ENCODE measurements at places on chromosomes 3 and 15.

GRCh38 chr3:47315069-47315647, 32.4 kb downstream of the KLHL18 start:
- no peak for DNase-seq

DNA sequence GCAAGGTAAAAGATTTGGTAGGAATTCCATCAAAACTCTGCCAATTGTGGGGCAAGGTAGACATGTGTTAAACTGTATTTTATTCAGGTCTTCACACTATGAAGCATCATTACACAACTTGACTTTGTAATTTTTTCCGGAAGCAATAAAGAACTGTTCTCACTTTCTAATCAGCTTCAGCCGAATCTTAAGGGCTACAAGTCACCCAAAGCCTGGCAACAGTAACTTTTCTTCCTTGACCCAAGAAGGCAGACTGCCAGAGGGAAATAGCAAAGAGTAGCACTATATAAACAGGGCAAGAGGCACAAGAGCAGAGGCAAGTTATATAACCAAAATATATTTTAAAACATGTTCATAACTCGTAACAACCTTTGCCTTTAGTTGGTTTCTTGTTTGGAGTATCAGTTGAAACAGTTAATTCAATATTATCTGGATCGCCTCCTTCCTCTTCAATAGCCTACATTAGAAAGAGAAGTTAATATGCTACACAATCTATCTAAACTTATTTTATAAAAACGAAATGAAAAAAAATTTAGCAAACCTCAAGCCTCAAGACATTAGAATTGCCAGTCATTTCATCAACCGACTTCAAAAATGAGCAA, 1.4 kb downstream of the SLTM start:
- DNase-seq, result no peak

GRCh38 chr3:16085410-16085809, 89.1 kb upstream of the GALNT15 start:
- no peak for DNase-seq

- no peak for DNase-seq
These were observed 26.8 kb downstream of the KLHDC8B start for GRCh38 chr3:49198161-49198560.

- no peak for DNase-seq
These were observed 99.6 kb downstream of the TMCC1 start for GRCh38 chr3:129793942-129794310.

- DNase-seq, result no peak
These were observed 1.0 kb downstream of the LEKR1 start for GRCh38 chr3:156826896-156827882.

GRCh38 chr3:142934128-142934886, 29.2 kb downstream of the PAQR9 start:
- no peak for DNase-seq

DNA sequence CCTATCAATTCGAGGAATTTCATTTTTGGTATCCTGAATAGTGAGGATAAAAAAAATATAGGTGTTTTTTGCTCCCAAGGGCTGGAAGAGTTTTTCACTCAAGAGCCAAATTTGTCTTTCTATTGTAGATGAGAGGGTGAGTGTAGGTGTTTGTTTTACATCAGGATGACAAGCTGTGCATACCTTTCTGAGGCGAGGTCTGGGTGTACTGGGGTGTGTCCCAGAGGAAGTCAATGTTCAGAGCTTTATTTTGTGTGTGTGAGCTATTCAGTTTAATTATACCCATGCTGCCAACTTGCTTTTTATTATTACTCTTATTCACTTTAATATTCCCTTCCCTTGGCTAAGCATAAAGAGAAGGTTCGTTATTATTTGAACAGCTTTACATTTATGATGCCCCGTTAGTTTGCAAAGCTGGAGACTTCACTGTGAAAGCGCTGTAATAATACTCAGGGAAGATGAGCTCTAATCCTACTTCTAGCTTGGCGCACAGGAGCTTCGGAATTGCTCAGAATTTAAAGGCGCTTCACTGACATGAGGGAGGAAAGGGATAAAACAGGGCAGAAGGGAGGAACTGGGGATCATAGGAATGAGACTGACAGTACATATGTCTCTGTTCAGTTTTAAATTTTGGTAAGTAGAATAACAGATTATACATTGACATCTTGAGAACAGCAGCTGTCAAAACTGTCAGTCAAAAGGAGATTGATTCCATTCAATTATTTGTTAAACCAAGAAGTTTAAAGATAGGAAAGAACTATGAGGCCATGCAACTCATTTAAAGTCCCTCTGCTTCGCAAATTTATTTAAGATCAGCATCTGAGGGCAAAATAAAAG, 117.7 kb upstream of the TP63 start:
- DNase-seq, result no peak

DNA sequence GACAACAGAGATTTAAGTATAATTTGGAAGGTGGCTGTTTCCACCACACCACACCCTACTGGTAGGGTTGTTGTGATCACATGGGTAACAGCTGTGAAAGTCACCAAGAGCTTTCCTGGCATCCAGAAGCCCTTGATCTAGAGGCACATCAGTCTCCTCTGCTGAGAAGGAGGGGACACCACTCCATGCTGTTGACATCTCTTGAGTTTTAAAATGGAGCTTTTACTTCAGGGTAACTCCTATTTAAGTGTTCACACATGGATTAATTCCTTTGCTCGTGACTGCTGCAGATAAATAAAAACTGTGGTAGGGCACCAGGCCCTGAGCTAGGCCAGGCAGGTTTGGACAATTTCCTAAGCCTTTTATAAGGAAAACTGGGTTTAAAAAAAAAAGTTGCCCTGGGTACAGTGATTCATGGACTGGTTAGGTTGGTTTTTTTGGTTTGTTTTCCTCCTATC, 7.5 kb downstream of the EXOSC7 start:
- DNase-seq, result no peak

DNA sequence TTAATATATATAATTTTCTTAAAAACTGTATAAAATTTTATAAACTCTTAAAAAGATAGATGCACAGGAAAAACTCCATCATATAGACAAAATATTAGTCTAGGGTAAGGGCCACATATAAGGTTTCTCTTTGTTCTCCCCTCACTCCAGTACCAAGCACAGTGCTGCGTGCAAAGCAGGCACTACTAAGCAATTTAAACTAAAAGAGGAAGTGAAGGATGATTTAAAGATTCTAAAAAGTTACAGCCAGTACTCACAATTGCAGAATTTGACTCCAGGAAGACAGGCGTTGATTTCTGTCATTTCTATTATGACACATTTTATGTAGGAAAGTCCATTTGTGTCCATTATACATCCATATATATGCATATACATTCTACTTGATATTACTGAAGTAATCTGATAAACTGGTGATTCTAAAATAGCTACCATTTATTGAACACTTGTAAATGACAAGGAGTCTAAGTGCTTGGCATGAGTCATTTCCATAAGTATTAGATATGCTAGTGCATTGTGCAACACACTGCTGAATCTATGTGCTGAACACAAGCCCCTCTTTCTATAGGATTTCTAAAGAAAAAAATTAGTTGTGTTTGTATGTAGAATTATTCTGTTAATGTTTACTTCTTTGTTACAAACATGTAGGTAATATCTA, 785.5 kb upstream of the ARRDC4 start:
- DNase-seq, result no peak

DNA sequence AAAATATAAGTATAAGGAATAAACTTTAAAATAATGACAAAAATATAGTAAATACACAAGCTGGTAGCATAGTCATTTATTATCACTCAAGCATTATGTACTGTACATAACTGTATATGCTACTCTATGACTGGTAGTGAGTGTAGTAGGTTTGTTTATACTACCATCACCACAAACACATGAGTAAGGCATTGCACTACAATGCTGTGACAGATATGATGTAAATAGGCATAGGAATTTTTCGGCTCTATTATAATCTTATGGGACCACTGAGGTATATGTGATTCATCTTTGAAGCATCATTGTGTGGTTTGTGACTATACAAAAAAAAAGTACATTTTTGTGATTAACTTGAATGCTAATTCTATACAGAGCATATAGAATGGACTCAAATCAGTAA, 35.3 kb upstream of the FBN1 start:
- DNase-seq, result no peak

DNA sequence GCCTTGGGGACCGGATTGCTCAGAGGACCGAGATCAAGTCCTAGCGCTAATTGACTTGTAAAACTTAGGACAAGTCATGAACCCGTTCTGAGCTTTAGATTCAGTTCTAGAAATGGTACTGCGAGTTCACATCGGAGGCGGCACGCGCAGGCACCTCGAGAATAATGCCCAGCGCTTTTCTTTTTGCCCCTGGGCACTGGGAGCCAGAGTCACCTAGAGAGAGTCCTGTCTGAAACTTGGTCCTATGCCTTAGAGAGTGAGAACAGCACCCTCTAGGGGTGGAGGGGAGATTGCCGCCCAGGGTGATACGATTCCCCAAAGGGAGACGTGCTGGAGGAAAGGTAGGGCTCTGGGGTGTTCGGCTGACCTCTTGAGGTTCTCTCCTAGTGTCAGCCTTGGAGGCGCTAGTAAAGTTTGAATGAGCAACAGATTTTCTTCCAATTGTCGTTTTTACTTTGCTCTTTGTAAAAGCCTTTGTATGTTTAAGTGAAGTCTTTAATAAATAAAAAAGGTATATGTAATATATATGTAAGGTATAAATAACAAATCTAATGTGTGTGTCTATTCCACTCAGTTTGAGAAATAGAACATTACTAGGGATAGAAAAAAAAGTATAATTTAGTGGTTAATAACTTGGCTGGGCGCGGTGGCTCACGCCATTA, 826 bp downstream of the EEF1AKMT4 start:
- DNase-seq, result peak; percentile 90

DNA sequence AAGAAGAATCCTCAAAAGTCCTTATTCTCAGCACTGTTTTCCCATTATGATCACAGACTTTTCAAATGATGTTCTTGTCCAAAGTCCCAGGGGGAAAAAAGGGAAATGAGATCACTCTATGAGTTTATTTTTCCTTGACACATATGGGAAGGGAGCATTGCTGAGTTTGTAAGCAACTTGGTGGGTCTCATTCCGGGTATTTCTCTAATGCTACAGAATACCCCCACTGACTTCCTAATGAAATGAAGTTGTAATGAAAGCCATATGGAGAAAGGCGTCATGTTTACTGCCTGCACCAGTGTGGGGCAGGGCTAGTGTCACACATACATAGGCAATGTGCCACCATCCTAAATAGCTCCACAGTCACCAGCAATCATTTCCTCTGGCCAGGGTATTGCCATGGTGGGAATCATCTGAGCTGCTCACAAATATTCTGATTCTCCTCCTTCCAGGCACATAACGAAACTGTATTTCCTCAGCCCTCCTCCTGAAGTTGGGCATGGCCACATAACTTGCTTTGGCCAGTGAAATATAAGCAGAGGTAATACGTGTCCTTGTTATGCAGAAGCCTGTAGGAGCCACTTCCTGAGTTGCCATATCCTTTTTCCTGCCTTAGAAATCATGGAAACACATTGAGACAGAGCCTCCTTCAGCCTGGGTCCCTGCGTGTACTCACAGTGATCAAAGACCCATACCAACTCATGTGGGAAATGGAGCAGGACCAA, 41.0 kb upstream of the C15orf61 start:
- no peak for DNase-seq

DNA sequence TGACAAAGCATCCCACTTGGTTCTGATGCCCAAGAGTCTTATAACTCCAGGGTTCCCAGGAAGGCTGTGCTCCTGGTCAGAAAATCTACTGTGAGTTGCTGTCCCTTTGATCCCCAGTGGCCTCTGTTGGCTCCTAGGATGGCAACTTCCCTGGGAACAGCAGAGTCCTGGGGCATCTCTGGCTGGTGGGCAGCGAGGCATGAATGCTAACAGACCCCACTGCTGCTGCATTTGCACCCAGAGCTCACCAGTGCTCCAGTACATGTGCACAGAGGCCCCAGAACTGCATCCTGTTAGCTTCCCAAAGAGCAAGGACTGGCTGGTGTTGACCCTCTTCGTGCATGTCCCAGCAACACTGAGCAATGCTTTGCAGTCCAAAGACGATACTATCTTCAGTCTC, 15.7 kb downstream of the CAV3 start:
- no peak for DNase-seq

DNA sequence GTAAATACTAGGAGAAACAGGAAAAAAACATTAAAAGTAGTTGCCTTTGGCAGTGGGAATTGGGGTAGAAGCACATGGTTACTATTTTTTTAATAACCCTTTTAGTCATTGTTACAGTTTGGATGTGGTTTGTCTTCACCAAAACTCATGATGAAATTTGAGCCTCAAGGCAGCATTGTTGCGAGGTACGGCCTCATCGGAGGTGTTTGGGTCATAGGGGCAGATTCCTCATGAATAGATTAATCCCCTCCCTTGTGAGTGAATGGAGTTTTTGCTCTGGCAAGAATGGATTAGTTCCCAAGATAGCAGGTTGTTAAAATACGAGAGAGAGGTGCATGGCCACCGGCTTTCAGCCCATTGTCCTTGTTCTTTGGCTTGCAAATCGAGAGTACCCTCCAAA, 92.6 kb downstream of the LEKR1 start:
- no peak for DNase-seq

GRCh38 chr3:7340795-7341194, 479.9 kb downstream of the GRM7 start:
- DNase-seq, result no peak

GRCh38 chr3:165814380-165814779, 22.8 kb downstream of the BCHE start:
- no peak for DNase-seq

DNA sequence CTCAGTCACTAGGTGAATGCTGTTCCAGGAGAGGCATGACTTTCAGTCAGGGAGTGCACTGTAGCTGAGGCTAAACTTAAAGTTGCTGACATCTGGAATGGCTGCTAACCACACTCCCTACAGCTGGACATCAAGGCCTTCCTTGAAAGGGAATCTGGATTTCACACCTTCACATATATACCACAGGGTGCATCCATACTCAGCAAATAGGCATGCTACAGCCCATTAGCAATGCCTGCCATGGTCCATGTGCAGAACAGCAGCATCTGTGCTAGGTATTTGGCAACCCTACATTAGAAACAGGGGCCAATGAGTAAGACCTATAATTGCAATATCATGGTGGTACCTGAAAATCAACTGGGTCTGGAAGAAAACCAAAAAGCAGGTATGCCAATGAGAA, 74.8 kb downstream of the SNTN start:
- no peak for DNase-seq

GRCh38 chr3:161558236-161558635, 61.6 kb downstream of the OTOL1 start:
- no peak for DNase-seq

GRCh38 chr15:79778378-79778990, 118.3 kb downstream of the MTHFS start:
- DNase-seq, result no peak

DNA sequence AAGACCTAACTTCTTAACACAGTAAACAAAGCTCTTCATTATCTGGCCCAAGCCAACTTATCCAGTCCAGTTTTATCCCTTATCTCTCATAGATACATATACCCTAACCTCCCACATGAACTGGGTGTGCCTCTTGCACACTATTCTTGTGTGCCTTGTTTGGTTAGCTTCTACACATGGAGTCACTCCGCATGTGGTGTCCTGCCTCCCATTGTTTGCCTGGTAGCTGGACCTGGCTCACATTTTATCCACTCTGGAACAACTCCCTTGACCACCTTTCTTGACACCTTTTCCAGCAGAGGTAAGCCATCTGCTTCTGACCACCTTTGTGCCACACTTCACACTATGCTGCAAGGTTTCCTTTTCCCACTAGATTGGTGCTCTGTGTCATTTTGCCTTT, 15.2 kb downstream of the TIPARP start:
- DNase-seq, result no peak
